ENCODE measurements at places on chromosomes 6 and 20.

DNA sequence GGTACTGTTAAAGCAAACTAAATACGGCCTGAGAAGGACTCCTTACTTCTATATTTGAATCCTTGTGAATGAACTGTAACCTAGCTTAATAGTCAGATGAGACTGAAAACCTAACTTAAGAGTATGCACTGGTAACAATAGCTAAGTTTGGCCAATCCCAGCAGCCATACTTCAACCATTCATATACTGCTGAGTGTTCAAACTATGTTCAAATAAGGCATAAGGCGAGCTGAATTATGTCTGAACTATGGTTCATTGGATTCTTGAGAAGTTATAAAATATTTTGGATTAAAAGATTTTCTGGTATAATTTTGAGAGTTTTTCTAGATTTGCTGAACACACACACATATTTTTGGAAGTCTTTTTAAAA lies 2.2 kb downstream of the SMPDL3A start:
- DNase-seq: no peak

- no peak for DNase-seq
Observed at GRCh38 chr6:143955971-143956370, 52.1 kb downstream of the PLAGL1 start.

GRCh38 chr20:51540580-51540979 lies 1.9 kb downstream of the NFATC2 start:
- DNase-seq: no peak

DNA sequence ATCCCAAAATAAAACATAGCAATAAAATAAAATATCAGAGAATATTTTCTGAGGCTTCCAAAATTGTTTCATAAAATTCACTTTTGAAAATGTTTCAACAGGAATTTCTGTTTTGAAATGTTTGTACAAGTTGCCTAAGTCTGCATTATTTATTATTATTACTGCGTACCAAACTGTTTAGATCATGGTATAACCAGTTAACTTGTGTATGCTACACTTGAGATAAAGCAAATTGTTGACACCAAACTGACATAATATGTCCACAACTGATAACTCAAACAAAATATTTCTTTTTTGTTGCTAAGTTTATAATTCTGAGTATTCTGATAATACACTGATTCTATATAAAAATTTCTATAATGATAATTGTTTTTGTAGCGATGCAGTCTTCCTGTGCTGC lies 531.8 kb upstream of the EYS start:
- no peak for DNase-seq
